ENCODE measurements at places on chromosomes 7 and 10. TPM values are rescaled to one million over a fixed set of nuclear protein-coding genes. Genes with fewer than 3 reads are reported as not detected.

DNA sequence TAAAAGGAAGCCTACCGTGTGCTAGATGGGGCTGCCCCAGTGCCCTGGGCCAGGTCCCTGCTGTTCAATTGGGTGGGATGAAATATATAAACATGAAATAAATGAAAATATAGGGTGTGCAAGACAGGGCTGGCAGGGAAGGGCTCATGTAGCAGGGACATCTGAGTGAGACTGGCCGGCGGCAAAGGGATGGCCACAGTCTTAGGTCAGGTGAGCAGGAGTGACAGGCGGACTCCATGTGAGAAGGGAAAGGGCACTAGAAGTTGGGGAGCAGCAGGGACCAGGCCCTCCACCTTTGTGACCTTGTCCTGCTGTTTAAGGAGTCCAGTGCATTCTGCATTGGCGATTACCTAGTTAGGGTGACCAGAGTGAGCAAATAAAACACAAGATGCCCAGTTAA is 207.6 kb upstream of the ZNF32 start:
- DNase-seq: no peak
- peaks cover 16% of the 10 kb centered on the region for H3K4me1 ChIP-seq
- no peaks in the 10 kb centered on the region for H3K27me3 ChIP-seq
- no peak overlapping the region for H3K4me3 ChIP-seq

GRCh38 chr10:69817078-69817581 is 15.4 kb downstream of the COL13A1 start:
- no peak overlapping the region for H3K4me3 ChIP-seq
- H3K27ac ChIP-seq: no peak overlapping the region
- H3K27me3 ChIP-seq: no peaks in the 10 kb centered on the region
- no peak for DNase-seq

GRCh38 chr7:22867003-22867402 is 44.4 kb upstream of the TOMM7 start:
- no peak for DNase-seq
- no peak overlapping the region for H3K4me3 ChIP-seq
- H3K27ac ChIP-seq: no peak overlapping the region
- H3K27me3 ChIP-seq: no peaks in the 10 kb centered on the region

GRCh38 chr7:156220078-156220605 is 407.9 kb upstream of the SHH start:
- no peaks in the 10 kb centered on the region for H3K4me1 ChIP-seq
- H3K27me3 ChIP-seq: no peaks in the 10 kb centered on the region
- H3K4me3 ChIP-seq: no peak overlapping the region
- H3K27ac ChIP-seq: no peak overlapping the region
- DNase-seq: no peak

DNA sequence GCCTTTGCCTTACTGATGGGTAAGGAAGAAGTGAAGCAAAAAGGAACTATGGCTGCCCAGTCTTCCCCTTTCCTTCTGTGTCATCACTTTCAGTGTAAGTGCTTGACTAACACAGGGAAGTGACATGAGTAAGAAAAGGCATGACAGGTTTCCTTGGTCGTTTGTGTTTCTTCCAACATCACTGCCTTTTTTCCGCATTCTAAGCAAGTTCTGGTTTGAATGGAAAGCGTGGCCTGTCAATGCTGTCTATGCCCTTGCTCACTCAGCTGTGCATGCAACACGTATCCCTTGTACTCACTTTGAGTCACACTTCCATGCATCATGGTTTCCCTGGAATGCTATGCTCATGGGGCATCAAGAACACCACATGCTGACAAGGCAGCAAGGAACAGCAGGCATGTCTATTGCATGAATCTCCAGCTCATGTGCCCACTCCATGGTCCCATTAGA is 111.8 kb downstream of the OAT start:
- H3K4me1 ChIP-seq: no peaks in the 10 kb centered on the region
- no peak for DNase-seq
- no peak overlapping the region for H3K4me3 ChIP-seq
- no peak overlapping the region for H3K27ac ChIP-seq
- H3K36me3 ChIP-seq: no peaks in the 10 kb centered on the region

DNA sequence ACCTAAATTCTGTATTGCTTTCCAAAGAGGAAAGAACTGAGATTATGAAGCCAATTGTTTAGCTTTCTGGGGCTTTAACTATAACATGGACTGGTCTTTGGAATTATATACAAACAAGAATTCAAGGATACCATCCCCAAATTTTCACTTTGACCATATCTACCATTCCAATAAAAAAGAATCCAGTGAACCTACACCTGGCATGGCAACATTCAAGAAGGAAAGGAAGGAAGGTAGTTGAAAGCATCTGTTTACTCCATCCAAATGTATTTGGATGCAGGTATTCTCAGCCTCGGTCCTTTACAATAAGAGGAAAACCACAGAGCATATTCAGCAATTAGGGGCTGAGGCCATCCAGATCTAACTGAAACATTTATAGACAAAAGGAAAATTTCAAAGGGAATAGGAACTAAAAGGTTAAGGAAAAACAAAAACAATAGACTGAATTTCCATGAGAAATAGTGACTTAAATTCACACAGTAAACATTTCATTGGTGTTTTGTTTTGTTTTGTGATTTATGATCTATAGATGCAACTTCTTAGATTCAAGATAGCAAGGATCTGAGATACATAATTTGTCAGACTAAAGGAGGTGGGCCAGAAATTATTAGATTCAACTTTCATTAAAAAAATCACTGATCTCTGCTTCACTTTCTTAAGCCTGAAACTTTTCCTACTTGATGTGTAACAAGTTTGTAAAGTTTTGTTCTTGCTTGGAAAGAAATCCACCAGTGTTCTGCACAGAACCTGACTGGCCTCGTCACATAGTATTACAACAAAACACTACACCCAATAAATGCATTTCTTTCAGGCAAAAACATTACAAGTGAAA is 12.7 kb downstream of the SKIDA1 start:
- H3K27me3 ChIP-seq: no peaks in the 10 kb centered on the region
- no peak overlapping the region for H3K4me3 ChIP-seq
- H3K4me1 ChIP-seq: peaks cover 3% of the 10 kb centered on the region
- DNase-seq: no peak

- H3K27ac ChIP-seq: no peak overlapping the region
- no peaks in the 10 kb centered on the region for H3K36me3 ChIP-seq
- H3K4me3 ChIP-seq: no peak overlapping the region
- H3K27me3 ChIP-seq: no peaks in the 10 kb centered on the region
Measured at GRCh38 chr10:34761453-34761852, 53.6 kb downstream of the PARD3 start.

DNA sequence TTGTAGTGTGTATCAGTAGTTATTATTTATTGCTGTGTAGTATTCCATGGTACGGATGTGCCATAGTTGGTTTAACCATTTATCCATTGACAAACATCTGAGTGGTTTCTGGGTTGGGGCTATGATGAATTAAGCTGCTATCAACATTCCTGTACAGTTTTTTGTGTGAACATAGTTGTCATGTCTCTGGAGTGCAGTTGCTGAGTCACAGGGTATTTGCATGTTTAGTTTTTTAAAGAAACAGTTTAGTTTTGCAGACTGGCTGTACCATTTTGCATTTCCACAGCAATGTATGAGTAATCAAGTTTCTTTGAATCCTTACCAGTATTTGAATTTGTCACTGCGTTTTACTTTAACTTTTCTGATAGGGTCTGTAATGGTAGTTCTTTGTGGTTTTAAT is 516.7 kb upstream of the CELF2 start:
- no peak overlapping the region for H3K4me3 ChIP-seq
- H3K4me1 ChIP-seq: no peaks in the 10 kb centered on the region
- DNase-seq: no peak
- no peaks in the 10 kb centered on the region for H3K27me3 ChIP-seq
- H3K36me3 ChIP-seq: no peaks in the 10 kb centered on the region

GRCh38 chr10:96577069-96577468 is 9.7 kb downstream of the TM9SF3 start:
- peaks cover 23% of the 10 kb centered on the region for H3K4me1 ChIP-seq
- H3K27ac ChIP-seq: no peak overlapping the region
- H3K4me3 ChIP-seq: no peak overlapping the region
- no peak for DNase-seq

- H3K27me3 ChIP-seq: no peaks in the 10 kb centered on the region
- H3K27ac ChIP-seq: no peak overlapping the region
- no peaks in the 10 kb centered on the region for H3K4me1 ChIP-seq
- H3K36me3 ChIP-seq: no peaks in the 10 kb centered on the region
Measured at GRCh38 chr7:158024881-158025280, 562.7 kb downstream of the PTPRN2 start.

DNA sequence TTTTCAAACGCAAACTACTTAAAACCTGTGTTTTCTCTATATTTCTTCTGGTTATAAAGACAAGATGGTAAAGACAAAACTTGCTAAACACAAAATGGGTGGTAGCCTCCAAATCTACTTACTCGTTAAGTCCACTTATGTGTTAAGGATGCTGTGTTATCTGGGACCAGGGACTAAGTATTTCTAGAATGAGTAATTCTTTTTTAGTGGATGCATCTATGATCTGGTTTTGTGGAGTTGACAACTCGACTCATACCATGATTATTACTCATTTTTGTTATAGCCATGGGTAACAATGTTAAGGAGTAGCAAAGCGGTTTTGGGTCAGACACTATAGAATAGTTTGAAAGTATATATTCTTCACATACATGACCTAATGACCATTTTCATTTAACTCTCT is 239.5 kb upstream of the FOXP2 start:
- H3K27ac ChIP-seq: no peak overlapping the region
- no peak overlapping the region for H3K4me3 ChIP-seq
- no peak for DNase-seq
- H3K4me1 ChIP-seq: no peaks in the 10 kb centered on the region

DNA sequence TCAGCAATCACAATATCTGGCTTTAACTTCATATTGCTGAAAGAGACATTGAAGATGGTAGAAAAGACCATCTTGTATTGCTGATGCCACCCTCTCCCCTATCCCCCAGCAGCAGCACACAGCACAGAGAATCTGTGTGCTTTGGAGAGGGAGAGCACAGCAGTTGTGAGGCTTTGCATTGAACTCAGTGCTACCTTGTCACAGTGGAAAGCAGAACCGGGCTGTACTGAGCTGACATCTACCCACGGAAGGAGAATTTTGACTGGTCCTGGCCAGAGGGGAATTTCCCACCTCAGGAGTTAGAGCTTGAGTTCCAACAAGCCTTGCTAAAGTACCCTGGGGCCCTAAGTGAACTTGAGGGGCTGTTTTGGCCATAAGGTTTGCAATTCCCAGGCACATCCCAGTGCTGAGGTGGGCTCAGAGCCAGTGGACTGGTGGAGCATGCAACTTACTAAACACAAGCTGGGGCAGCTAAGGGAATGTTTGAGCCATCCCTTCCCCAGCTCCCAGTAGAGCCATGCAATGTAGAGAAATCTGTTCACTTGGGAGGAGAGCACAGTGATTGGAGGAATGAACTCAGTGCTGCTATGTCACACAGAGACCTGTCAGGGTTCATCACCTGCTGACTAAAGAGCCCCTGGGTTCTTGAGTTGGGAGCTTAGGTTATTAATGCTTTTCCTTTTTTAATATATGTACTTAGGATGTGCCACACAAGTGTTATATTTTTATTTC is 62.1 kb downstream of the OR13A1 start:
- H3K4me3 ChIP-seq: no peak overlapping the region
- H3K27ac ChIP-seq: no peak overlapping the region
- peaks cover 6% of the 10 kb centered on the region for H3K4me1 ChIP-seq
- H3K27me3 ChIP-seq: no peaks in the 10 kb centered on the region
- no peaks in the 10 kb centered on the region for H3K36me3 ChIP-seq

DNA sequence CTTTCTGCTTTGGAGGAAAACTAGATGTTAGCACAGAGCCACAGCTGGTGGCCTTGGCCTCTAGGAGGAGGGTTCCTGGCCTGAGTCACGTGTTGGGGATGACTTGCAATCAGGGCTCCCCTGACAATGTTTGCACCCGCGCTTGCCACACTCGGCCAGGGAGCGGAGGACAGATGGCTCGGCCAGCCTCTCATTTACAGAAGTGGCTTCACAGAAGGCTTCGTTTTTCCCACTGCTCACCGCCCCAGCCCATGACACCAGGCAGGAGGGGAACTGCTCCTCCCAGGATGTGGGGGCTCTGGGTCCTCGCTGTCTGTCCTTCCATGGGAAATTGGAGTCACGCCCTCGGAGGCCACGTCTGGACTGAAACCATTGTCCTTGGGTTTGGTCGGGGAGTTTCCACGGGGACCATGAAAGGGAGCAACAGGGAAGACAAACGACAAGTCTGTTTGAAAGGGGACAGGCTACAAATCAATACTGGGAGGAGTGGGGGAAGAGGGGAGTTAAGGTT is 49.6 kb upstream of the UBE3C start:
- H3K27me3 ChIP-seq: no peaks in the 10 kb centered on the region
- no peak overlapping the region for H3K4me3 ChIP-seq
- no peak overlapping the region for H3K27ac ChIP-seq
- H3K4me1 ChIP-seq: no peaks in the 10 kb centered on the region

- no peak overlapping the region for H3K4me3 ChIP-seq
- H3K27me3 ChIP-seq: no peaks in the 10 kb centered on the region
- H3K27ac ChIP-seq: no peak overlapping the region
- peaks cover 11% of the 10 kb centered on the region for H3K4me1 ChIP-seq
- no peaks in the 10 kb centered on the region for H3K36me3 ChIP-seq
- DNase-seq: no peak
Measured at GRCh38 chr10:1059902-1060301, 3.7 kb downstream of the WDR37 start.

GRCh38 chr10:17026686-17027485 is 102.7 kb downstream of the CUBN start:
- H3K27me3 ChIP-seq: no peaks in the 10 kb centered on the region
- H3K4me3 ChIP-seq: no peak overlapping the region
- peaks cover 28% of the 10 kb centered on the region for H3K4me1 ChIP-seq

- DNase-seq: no peak
- H3K36me3 ChIP-seq: no peaks in the 10 kb centered on the region
Measured at GRCh38 chr7:112136271-112137008, 69.8 kb downstream of the DOCK4 start.

FRMD4A gene
- total RNA-seq: 55.9 TPM

ADRA2A gene
- total RNA-seq: 6.5 TPM

ATOH7 gene
- total RNA-seq: not detected

MYH16 gene
- total RNA-seq: not detected

FOXI2 gene
- 0.78 TPM for total RNA-seq
